Endothelial cell (in vitro differentiated cells): ENCODE measurements at places on chromosomes 4 and X.

DNA sequence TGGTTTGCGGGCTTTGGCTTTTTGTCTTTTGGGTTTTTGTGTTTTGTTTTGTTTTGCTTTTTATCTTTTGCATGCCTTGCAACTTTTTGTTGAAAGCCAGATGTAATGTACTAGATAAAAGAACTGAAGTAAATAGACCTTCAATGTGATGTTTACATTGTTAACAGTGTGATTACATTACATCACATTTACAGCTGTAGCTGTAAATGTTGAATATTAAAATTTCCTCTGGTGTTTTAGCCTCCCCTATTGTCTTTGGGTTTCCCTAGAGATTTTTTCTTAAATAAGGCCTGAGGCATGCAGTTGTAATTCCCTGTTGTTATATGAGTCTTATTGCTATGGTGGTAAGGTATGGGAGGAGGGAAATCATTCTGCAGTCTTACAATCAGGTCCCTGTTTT, 275.0 kb downstream of the PARM1 start:
- no peaks in the 10 kb centered on the region for H3K27me3 ChIP-seq
- H3K36me3 ChIP-seq = no peaks in the 10 kb centered on the region
- DNase-seq = no peak
- H3K27ac ChIP-seq = no peak overlapping the region
- no peak overlapping the region for H3K4me3 ChIP-seq

- no peak for DNase-seq
- H3K4me3 ChIP-seq = no peak overlapping the region
- H3K27ac ChIP-seq = no peak overlapping the region
- H3K27me3 ChIP-seq = no peaks in the 10 kb centered on the region
- H3K4me1 ChIP-seq = peaks cover 6% of the 10 kb centered on the region
Observed at GRCh38 chr4:185192059-185192458, 11.7 kb downstream of the CFAP97 start.

DNA sequence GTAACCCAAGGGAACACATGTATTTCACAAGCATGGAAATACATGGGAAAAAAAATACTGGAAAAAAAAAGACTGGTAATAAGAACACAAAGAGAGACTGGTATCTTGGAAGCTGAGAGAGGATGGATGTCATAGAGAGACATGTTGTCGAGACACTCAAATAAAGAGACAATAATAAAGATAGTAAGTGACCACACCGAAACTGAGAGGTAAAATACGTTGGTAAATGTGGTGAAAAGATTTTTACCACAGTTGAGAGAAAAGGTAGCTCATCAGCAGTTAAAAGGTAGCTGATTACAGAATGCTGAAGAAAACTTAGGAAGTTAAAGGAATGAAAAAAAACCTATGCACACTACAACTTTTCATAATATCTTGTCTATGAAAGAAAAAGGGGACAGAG, 81.1 kb downstream of the ARAP2 start:
- H3K4me1 ChIP-seq = no peaks in the 10 kb centered on the region
- DNase-seq = no peak
- no peak overlapping the region for H3K27ac ChIP-seq
- H3K4me3 ChIP-seq = no peak overlapping the region

DNA sequence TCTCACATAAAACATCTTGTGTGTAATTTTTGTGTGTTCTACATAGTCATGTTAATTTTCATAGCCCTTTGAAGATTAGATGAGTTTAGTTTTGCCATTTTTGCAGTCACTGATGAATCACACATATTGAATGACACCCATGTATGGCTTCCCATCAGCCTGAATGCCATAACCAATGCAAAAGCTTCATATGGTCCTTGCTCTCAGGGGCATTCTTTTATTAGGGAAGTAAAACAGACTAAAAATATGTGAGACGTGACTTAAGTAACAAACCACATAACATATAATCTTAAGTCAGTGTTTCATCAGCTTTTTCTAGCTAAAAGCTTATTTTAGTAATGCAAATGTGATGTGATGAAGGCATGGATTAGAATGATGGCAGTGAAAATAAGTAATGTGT, 8.2 kb downstream of the SLC25A4 start:
- H3K27ac ChIP-seq = no peak overlapping the region
- peaks cover 2% of the 10 kb centered on the region for H3K4me1 ChIP-seq
- H3K36me3 ChIP-seq = no peaks in the 10 kb centered on the region

DNA sequence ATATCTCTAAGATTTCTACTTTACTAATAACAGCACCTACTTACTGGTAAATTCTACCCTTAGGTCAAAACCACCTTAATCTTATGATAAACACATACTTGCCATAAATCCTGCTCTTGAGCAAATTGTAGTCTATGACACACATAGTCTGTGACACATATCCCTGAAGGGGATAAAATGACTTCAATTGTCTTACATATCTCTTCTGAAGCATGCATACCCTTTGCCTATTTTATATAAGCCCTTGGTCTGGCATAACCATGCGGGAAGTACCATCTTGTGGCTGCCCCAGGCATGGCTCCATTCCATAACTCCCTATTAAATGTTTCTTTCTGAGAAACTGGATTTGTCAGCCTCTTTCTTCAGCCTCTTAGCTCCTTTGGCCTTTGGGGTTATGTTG, 248.9 kb downstream of the SLC7A11 start:
- H3K27ac ChIP-seq = no peak overlapping the region
- H3K27me3 ChIP-seq = no peaks in the 10 kb centered on the region
- no peaks in the 10 kb centered on the region for H3K36me3 ChIP-seq
- DNase-seq = no peak

- no peaks in the 10 kb centered on the region for H3K36me3 ChIP-seq
- no peak for DNase-seq
- peaks cover 4% of the 10 kb centered on the region for H3K27me3 ChIP-seq
- no peak overlapping the region for H3K27ac ChIP-seq
- no peak overlapping the region for H3K4me3 ChIP-seq
Observed at GRCh38 chr4:82104578-82104977, 269.2 kb downstream of the HNRNPD start.

- DNase-seq = no peak
- H3K4me1 ChIP-seq = no peaks in the 10 kb centered on the region
- H3K27me3 ChIP-seq = no peaks in the 10 kb centered on the region
- H3K4me3 ChIP-seq = no peak overlapping the region
- no peaks in the 10 kb centered on the region for H3K36me3 ChIP-seq
Observed at GRCh38 chrX:118550792-118551191, 55.2 kb downstream of the DOCK11 start.

DNA sequence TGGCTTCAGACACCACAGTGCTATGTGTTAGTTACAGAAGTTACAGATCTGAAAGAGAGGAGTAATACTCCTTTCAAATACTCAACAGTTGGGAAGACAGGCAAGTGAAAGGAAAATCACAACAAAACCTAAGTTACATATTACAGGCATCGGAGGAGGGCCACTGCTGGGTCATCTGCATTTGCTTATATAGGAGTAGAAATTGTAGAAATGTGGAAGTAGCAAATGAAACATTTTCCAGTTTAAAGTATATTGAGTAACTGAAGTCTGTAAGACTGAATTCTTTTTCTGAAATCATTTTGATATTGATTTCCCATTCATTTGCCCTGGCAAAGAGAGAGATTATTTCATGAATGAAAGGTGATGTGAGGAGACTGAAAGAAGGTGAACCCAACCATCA, 201.7 kb downstream of the SPRY1 start:
- H3K27ac ChIP-seq = peak overlapping the region; percentile 99
- no peak overlapping the region for H3K4me3 ChIP-seq
- H3K36me3 ChIP-seq = no peaks in the 10 kb centered on the region
- DNase-seq = no peak
- peaks cover 2% of the 10 kb centered on the region for H3K27me3 ChIP-seq

DNA sequence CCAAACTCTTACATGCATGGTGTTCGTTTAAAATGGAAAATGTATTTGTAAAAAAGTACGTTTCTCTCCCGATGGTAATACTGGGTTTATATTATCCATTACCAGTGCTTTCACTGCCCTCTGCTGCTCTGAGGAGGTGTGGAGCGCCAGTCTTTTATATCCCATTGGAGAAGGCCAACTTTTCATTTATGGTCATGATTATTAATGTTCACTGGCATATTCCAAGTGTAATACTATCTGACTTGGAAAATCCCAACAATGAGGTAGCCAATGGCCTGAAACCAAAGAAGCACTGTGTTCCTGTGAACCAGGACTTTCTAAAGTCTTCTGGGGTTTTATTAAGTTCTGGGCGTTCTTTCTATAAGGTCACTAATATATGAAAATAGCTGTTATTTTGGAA, 80.7 kb downstream of the SYNPO2 start:
- peaks cover 7% of the 10 kb centered on the region for H3K4me1 ChIP-seq
- no peaks in the 10 kb centered on the region for H3K27me3 ChIP-seq
- H3K4me3 ChIP-seq = no peak overlapping the region
- no peaks in the 10 kb centered on the region for H3K36me3 ChIP-seq
- no peak overlapping the region for H3K27ac ChIP-seq

GRCh38 chr4:182277377-182277776, 34.2 kb downstream of the TENM3 start:
- H3K4me3 ChIP-seq = no peak overlapping the region
- H3K4me1 ChIP-seq = no peaks in the 10 kb centered on the region
- H3K27me3 ChIP-seq = no peaks in the 10 kb centered on the region
- no peaks in the 10 kb centered on the region for H3K36me3 ChIP-seq
- no peak for DNase-seq

DNA sequence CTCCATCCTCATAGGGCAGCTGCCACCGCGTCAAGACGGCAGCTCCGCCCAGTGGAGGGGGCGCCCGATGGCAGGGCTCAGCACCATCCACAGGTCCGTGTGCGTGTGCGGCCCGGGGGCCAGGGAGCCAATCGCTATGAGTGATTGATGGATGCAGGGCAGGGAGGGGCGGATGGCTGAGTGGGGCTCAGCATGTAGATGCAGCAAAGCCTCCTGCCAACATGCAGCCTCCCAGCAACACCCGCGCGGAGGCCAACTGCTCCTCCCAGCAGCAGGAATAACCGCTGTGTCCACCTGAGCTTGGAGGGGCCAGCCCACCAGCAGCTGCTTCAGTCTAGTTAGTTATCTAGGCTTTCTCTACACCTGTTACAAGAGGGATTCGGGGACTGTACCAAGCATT, 77.4 kb downstream of the MTMR1 start:
- H3K36me3 ChIP-seq = no peaks in the 10 kb centered on the region
- DNase-seq = no peak
- H3K27ac ChIP-seq = no peak overlapping the region
- no peaks in the 10 kb centered on the region for H3K4me1 ChIP-seq
- no peak overlapping the region for H3K4me3 ChIP-seq

- peaks cover 1% of the 10 kb centered on the region for H3K27me3 ChIP-seq
- H3K36me3 ChIP-seq = no peaks in the 10 kb centered on the region
- H3K4me1 ChIP-seq = peaks cover 12% of the 10 kb centered on the region
- no peak overlapping the region for H3K4me3 ChIP-seq
- no peak overlapping the region for H3K27ac ChIP-seq
Observed at GRCh38 chrX:74325130-74326059, 21.4 kb downstream of the ZCCHC13 start.

- no peak overlapping the region for H3K27ac ChIP-seq
- H3K4me1 ChIP-seq = peaks cover 2% of the 10 kb centered on the region
- no peak for DNase-seq
- H3K4me3 ChIP-seq = no peak overlapping the region
- no peaks in the 10 kb centered on the region for H3K36me3 ChIP-seq
Observed at GRCh38 chr4:11821772-11822430, 393.2 kb upstream of the HS3ST1 start.

- DNase-seq = no peak
- H3K4me3 ChIP-seq = no peak overlapping the region
- no peaks in the 10 kb centered on the region for H3K36me3 ChIP-seq
- no peak overlapping the region for H3K27ac ChIP-seq
- no peaks in the 10 kb centered on the region for H3K4me1 ChIP-seq
- H3K27me3 ChIP-seq = no peaks in the 10 kb centered on the region
Observed at GRCh38 chr4:67892905-67893304, 9.1 kb upstream of the TMPRSS11D start.

- no peaks in the 10 kb centered on the region for H3K36me3 ChIP-seq
- H3K27me3 ChIP-seq = peaks cover 1% of the 10 kb centered on the region
- no peak overlapping the region for H3K27ac ChIP-seq
- no peaks in the 10 kb centered on the region for H3K4me1 ChIP-seq
- DNase-seq = no peak
Observed at GRCh38 chr4:26218677-26219605, 101.9 kb upstream of the RBPJ start.

- no peaks in the 10 kb centered on the region for H3K36me3 ChIP-seq
- H3K27ac ChIP-seq = no peak overlapping the region
- H3K4me3 ChIP-seq = no peak overlapping the region
- H3K27me3 ChIP-seq = no peaks in the 10 kb centered on the region
Observed at GRCh38 chrX:104854188-104854587, 288.2 kb downstream of the IL1RAPL2 start.

GRCh38 chrX:151505796-151506195, 57.7 kb upstream of the PASD1 start:
- peak; percentile 36 for DNase-seq
- H3K4me1 ChIP-seq = no peaks in the 10 kb centered on the region
- H3K36me3 ChIP-seq = no peaks in the 10 kb centered on the region
- no peak overlapping the region for H3K4me3 ChIP-seq

GRCh38 chrX:11143931-11144678, 33.0 kb downstream of the HCCS start:
- H3K36me3 ChIP-seq = no peaks in the 10 kb centered on the region
- peak; percentile 57 for DNase-seq
- H3K4me1 ChIP-seq = no peaks in the 10 kb centered on the region

DNA sequence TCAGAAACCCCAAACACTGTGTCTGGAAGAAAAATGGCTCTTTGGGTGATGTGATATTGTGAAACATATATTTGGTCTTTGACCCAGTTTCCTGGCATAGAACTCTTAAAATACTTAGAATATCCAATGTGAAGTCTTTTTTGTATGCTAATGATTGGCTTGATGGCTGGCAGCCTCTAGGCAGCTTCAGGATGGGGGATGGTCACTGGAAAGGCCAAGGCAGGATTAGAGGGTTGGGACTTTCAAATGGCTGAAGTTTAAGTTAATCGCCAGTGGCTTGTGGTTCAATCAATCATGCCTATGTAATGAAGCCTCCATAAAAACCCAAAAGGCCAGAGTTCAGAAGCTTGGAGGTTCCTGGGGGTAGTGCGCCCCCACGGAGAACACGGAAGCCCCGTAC, 33.5 kb upstream of the ESX1 start:
- no peaks in the 10 kb centered on the region for H3K36me3 ChIP-seq
- H3K27me3 ChIP-seq = no peaks in the 10 kb centered on the region
- no peak for DNase-seq
- H3K27ac ChIP-seq = no peak overlapping the region

- H3K27ac ChIP-seq = no peak overlapping the region
- peaks cover 1% of the 10 kb centered on the region for H3K27me3 ChIP-seq
Observed at GRCh38 chr4:174697202-174697601, 131.8 kb downstream of the GLRA3 start.

DNA sequence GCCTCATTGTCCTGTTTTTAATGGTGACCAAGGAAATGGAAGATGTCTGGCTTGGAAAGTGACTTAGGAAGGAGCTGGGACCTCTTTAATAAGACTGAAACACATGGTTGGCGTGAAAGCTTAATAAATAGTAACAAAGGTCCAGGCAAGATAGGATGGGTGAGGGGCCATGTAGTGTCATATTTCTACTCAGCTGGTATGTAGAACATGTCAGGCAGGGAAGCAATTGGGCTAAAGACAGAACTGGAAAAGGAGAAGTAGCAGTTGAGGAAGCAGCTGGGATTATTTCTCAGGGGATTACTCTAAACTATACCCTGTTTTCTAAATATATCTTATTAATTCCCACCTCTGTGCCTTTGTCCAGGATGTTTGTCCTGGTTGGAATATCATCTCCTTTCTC, 18.6 kb downstream of the ITGB1BP2 start:
- peaks cover 18% of the 10 kb centered on the region for H3K36me3 ChIP-seq
- H3K4me1 ChIP-seq = no peaks in the 10 kb centered on the region
- no peak overlapping the region for H3K4me3 ChIP-seq
- no peak for DNase-seq
- H3K27me3 ChIP-seq = peaks cover 1% of the 10 kb centered on the region

- H3K4me3 ChIP-seq = no peak overlapping the region
- no peaks in the 10 kb centered on the region for H3K36me3 ChIP-seq
- DNase-seq = no peak
- H3K4me1 ChIP-seq = peaks cover 3% of the 10 kb centered on the region
- H3K27ac ChIP-seq = no peak overlapping the region
Observed at GRCh38 chr4:166498546-166498945, 625.5 kb downstream of the TLL1 start.
